ENCODE measurements at places on chromosomes 13 and 19.

DNA sequence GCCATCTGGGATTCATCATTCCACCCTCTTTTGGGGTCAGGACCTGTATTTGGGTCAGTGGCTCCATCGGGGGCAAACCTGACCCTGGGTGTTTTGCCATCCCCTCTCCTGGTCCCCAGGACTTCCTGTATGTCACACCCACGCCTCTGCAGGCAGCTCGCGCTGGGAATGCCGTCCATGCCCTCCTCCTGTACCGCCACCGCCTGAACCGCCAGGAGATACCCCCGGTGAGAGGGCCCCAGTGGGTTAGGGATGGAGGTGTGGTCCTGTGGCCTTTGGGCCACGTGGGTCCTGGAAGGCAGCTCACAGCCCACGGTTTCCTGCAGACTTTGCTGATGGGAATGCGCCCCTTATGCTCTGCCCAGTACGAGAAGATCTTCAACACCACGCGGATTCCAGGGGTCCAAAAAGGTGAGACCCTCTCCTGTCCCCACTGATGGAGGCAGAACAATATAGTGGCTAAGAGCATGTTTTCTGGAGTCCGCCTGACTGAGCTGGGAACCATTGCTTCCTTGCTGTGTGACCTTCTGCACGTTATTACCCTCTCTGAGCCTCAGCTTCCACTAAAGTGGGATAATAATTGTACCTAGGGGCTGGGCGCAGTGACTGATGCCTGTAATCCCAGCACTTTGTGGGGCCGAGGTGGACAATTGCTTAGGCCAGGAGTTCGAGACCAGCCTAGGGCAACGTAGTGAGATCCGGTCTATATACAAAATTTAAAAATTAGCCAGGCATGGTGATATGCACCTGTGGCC, 14.1 kb downstream of the CPT1C start:
- no peak for DNase-seq

DNA sequence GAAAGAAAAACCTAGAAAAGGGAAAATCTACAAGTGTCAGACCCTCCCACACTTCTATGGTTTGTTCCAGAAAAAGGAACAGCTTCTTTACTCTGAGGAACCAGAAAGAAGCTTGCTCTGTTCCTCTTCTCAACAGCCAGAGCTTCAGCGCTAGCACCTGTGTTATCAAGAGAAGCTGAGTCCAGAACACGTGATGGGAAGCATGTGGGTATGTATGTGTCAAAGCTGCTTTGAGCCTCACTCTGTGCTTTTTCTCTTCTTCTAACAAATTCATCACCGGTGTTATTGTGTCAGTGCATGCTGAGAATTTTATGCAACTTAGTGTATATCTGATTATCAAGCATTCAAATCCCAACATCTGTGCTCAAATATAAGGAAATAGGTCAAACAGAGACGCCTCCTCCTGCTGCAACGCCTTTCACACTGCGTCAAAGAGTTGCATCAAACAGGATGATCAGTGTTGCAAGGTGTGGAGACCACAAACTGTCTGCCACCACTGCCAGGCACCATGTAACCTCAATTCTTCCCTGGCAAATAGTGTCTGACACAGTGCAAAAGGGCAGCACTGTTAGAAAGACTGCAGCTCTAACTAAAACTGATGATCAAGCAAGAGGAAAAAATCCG, 83.9 kb downstream of the LRRC63 start:
- no peak for DNase-seq

DNA sequence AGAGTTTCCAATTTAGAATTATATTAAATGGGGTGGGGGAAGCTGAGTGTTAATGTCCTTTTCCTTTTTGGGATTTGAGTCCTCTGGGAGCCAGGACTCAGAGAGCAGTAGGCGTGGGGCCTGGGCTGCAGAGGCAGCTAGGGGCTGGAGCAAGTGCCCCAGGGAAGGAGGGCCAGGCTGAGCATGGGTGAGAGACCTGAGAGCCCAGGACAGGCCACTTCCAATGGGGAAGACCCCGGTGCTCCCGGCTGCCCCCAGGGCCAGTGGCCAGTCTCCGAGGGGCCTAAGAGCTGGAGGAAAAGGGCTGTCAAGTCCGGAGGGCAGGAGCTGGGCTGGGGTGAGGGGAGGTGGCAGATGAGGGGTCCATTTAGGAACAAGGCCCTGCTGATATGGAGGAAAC, 371.5 kb downstream of the ZNF536 start:
- no peak for DNase-seq

DNA sequence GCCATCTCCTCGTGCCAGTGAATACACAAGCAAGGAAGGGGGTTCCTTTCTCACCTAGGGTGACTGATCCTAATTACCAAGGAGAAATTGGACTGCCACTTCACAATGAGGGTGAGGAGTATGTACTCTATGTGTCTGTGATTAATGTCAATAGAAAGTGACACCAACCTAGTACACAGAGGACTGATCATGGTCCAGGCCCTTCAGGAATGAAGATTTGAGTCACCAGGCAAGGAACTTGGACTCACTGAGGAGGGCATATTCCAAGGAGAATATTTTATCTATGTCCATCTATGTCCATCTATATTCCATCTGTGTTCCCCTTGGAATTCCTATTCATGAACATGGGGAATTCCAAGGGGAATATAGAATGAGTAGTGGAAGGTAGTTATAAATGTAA, 9.2 kb upstream of the ALOX5AP start:
- no peak for DNase-seq

- DNase-seq: no peak
These were observed 11.3 kb downstream of the CACNG6 start for GRCh38 chr19:54002495-54003315.

DNA sequence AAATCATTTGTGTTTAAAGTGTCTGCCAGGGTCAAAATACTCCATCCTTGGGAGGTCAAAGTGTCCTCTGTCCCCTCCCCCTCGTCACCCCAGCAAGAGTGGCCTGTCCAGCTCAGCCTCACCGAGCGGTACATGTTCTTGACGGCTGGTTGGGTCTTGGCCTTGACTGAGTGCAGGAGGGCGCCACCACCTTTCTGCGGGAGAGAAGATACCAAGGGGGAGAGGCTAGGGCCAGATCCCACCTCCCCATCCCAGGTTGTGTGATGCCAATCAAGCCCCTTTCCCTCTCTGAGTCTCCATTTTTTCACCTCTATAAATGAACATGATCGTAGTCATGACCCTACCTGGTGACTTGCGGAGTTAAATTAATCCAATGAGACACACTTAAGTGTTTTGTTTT, 6.1 kb downstream of the CRB3 start:
- no peak for DNase-seq

DNA sequence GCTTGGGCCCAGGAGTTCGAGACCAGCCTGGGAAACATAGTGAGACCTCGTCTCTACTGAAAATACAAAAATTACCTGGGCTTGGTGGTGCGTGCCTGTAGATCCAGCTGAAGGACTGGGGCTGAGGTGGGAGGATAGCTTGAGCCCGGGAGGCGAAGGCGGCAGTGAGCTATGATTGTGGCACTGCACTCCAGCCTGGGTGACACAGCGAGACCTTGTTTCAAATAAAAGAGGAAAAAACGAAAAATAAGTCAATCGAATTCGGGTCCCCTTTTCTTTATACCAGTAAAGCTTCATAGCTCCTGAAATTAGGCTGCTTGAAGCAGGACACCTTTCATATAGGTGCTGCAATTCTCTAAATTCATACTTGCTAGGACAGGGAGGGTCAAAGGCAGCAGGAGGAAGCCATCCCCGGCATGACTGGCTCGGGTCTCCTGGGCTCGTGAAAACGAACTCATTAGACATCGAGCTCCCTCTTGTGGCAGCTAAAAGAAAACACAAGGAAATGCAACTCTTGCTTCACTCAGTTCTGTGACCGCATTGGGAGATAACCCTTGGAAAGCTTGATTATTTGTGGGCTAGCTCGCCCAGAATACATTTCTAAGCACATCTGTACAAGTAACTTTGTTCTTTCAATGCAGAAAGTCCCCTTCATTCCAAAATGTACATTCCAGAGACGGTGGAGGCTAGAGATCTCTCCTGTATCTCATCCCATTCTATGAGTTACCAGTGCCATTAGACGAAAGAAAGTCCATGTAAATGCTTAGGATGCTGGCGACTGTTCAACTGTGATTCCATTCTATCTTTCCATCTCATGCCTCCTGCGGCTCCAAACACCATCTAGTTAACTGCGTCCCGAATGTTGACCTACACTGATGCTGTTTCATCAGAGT, 16.8 kb downstream of the FPR2 start:
- DNase-seq: peak; percentile 78
